ENCODE measurements at places on chromosomes 16 and 17.
A peak's percentile ranks its signal among the peaks of the same experiment; 100 is the strongest.

DNA sequence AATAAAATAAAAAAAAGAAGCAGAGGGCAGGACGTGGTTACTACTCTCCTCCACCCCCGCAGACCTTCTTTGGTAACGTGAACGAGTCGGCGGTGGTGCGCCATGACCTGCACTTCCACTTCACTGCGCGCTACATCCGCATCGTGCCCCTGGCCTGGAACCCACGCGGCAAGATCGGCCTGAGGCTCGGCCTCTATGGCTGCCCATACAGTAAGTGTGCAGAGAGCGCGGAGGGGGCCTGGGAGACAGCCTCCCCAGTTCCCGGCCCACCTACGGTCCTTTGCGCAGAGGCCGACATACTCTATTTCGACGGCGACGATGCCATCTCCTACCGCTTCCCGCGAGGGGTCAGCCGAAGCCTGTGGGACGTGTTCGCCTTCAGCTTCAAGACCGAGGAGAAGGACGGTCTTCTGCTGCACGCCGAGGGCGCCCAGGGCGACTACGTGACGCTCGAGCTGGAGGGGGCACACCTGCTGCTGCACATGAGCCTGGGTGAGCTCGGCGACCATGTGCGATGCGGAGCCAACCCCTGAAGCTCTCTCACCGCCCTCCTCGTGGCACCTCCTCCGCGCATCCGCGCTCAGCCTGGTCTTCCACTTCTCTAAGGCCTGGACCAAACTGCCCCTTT is 2.7 kb downstream of the CNTNAP1 start:
- DNase-seq: no peak

GRCh38 chr17:49471089-49471683 is 23.9 kb upstream of the NGFR start:
- no peak for DNase-seq

DNA sequence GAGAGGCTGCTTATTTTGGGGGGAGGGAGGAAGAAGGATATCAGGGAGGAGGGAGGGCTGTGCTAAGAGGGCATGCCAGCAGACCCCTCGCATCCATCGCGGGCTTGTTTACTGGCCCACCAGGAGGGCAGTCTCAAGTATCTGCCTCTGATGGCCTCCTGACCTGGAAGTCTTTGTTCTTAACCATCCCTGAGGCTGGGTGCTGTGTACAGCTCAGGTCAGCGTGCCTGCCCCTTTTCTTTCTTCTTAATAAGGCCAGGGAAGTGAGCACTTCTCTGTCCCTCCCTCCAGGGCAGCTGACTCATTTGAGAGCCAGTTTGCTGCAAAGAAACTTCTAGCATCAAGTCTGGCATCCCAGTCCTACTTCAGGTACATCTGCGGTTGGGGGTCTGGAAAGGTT is 157.0 kb downstream of the CCDC182 start:
- no peak for DNase-seq

DNA sequence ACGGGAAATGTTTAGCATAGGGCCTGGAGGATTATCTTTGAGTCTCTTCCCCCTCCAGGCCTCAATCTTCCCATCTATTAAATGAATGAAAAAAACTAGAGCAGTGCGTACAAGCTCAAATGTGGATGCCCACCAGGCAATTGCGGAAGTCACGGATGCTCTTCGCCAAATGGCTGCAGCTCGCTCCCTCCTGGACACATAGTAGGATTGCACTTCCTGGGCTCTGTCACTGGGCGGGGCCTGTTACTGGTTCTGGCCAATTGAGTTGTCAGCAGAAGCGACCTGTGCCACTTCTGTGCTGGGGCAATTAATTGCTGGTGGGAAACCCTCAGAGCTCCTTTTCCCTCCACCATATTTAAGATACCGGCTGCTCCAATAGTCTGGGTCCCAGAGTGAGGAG is 168.2 kb upstream of the IRX6 start:
- DNase-seq: no peak

GRCh38 chr16:1769402-1770300 is 1.7 kb downstream of the NME3 start:
- DNase-seq: no peak

GRCh38 chr16:53323924-53324323 is 110.3 kb upstream of the RBL2 start:
- DNase-seq: no peak

GRCh38 chr17:73976676-73977521 is 226.6 kb upstream of the RPL38 start:
- DNase-seq: no peak

DNA sequence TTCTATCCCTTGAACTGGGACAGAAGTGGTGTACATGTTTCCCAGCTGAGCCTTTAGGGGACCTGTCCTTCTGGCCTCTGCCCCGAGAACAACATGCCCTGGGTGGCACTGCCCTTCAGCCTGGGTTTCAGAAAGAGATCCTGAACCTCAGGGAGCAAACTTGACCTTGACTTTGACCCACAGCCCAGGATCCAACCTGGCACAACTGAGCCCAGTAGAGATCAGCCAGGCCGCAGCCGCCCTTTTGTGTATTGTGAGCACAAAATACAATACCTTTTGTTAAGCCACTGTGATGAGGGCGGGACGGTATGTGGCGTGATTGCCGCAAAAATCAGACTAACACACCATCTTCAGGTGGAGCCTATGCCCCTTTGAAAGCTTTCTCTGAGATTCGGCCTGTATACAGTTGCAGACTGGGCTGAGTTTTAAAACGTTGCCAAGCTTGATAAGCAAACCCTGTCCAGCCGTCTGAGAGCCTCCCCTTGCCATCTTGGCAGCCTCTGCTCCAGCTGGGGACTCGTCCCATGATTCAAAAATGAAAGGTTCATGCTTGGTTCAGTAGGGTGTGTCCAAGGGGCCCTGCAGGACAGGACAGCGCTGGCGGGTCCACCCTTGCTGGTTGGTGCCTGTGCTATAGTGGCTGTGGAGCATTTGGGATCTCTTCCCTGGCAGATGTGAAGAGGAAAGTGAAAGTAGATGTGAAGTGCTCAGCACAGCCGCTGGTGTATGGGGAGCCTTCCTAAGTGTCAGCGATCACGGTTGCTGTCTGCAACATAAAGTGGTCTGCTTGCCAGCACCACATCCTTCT is 40.3 kb downstream of the FOXL1 start:
- DNase-seq: no peak

GRCh38 chr16:78957317-78958100 is 643.0 kb downstream of the MAF start:
- DNase-seq: no peak

DNA sequence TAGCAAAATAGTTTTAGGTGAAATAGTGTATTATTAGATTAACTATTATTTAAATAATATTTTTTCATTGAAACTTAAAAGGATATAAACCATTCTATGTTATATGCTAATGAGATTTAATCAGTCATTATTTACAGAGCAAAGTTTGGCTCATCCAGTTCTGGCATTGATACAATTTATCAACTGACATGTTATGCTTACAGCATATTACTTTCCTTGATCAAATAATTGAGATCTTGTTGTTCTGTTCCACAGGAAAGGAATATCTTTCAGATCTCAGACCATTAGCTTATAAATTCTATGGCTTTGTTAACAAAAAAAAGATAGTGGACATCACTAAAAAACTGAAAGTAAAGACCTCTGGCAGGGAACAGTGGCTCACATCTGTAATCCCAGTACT is 403.0 kb downstream of the ZFHX3 start:
- no peak for DNase-seq

DNA sequence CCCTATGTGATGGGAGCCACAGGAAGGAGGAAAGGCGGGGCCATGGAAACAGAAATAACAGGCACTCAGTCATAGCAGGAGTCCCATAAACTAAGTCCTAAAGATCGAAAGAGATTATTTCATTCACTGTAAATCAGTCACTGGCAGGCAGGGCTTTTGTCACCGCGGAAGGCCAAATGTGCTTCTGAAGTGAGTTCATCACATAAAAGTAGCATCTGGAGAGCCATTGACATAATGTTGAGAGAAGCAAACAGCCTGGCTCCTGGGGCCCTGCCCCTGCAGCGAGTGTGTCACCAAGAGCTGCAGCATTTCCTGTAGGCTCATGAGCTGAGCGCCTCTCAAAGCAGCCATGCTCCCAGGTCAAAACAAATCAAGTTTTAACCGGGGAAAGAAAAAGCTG is 476.2 kb downstream of the HAPSTR1 start:
- DNase-seq: no peak

DNA sequence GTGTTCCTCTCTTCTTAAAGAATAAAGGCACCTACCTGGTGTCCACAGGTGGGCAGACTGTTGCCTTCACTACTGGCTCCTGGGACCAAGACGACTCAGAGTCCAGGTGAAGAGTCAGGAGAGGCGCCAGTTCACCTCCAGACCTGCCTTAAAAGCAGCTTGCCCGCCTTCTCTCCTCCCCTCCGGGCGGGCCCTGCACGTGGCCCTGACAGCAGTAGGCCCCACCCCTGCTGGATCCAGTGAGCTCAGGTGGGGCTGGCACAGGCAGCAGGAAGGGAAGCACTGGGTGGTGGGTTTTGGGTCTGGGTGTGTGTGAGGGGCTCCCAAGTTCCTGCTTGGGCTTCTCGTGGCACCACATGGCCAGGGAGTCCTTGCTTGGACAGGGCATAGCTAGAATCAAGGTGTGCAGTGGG is at the start of gene TNS4:
Gene TNS4, minus strand, starts transcription at position 125 of the 413 bp plus-strand sequence. CDS start 5,198 bp downstream, outside the sequence.
- no peak for DNase-seq

DNA sequence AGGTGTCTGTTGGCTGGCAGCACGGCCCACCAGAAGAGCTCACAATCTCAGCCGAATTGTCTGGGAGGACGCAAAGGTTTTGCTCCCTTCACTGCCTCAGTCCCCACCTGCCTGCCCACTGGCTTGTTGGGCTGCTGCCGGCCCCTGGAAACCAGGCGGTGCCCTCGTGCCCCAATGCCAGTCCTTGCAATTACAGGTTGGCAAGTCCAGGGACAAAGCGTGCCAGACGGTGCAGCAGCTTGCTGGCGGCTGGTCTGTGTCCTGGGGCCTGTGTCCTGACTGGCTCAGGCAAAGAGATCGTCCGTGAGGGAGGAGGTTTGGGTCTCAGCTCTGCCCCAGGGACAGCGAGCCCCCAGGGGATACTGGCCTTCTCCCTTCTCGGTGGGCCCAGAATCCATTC is 24.6 kb upstream of the SPNS2 start:
- no peak for DNase-seq

GRCh38 chr16:3509470-3509928 is 8.7 kb downstream of the CLUAP1 start:
- no peak for DNase-seq

DNA sequence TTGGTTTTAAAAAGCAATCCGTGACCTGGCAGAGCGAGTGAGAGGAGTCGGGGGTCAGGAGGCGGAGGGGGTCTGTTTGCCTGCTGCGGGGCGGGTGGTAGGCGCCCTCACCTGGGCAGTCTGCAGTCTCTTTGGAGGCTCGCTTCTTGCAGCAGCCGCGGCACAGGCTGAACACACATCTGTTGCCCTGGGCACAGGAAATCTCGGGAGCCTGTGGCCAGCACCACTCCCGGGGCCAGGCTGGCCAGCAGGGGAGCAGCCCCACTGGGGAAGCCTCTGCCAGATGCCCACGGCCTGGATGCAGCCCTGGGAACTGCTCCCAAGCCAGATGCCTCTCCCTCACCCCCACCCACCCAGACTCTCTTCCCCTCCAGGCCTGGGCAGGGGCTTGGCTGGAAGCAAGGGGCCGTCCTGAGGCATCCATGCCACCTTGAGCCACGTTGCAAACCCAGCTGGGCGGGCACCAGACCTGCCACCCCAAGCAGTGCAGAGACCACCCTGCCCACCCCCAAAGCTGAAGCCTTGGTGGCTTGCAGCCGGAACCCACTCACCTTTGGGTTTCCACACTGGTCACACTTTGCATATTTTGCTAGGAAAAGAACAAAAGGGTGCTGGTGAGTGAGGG is 6.6 kb downstream of the GPS1 start:
- no peak for DNase-seq

- DNase-seq: no peak
Measured at GRCh38 chr16:12588510-12588909, 215.2 kb downstream of the CPPED1 start.

- no peak for DNase-seq
Measured at GRCh38 chr17:49554694-49555494, 20.8 kb upstream of the NXPH3 start.

DNA sequence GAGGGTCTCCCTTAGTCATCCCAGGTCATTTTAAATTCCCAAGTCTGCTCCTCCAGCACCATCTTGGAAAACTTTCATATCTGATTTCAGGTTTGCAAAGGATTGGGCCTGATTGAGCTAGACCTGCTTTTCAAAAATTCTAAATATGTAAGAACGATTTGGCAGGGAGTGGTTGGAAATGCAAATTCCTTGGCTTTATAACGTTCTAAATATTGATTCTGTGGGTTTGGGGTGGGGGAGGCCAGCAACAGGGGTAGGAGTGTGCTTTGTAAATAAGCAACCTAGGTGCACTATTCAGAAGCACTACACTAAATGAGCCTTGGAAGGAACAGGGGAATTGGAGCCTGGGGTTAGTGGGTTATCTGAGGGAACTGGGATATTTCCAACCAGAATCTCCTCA is 47.9 kb downstream of the TMEM114 start:
- no peak for DNase-seq

- no peak for DNase-seq
Measured at GRCh38 chr16:58651965-58652348, 22.3 kb upstream of the CNOT1 start.

DNA sequence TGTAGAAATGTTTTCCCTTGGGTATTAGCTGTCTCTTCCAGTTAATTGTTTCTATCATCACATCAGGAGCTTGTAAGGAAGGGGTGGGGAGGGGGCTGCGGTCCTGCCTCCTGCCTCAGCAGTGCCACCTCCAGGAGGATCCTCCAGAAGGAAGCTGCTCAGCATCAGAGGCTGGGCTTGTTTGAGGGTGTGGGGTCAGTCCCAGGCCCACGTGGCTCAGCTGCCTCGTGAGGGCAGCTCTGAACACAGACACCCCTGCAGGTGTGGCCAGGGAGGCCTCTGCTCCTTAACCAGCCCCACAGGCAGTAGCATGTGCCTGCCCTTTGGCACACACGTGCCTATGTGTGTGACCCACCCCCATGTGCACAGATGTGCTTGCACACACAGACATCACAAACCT is 46.3 kb downstream of the MRM1 start:
- no peak for DNase-seq

- DNase-seq: no peak
Measured at GRCh38 chr17:35074711-35075707, 11.5 kb upstream of the RFFL start.

DNA sequence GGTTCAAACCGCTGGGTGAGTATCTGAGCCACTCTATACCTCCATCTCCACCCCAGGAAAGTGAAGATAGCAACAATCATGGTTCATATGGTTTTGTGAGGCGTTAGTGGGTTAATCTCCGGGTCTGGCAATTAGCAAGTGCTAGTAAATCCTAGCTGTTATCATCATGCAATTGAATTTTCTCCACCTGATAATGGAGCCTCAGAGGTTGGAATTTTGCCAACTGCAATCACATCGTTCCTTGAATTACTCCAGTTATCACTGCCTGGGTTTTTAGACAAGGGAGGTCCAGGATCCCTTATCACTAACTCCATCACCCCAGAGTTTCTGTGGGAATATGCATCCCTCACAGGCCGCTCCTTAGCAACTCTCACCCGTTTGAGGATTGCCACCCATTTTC is 311.5 kb downstream of the RBFOX1 start:
- DNase-seq: peak; percentile 2

GRCh38 chr17:73802314-73802713 is 158.1 kb upstream of the SDK2 start:
- DNase-seq: peak; percentile 52

GRCh38 chr16:84751947-84752346 is 52.1 kb downstream of the USP10 start:
- DNase-seq: no peak

Measured in COR-L47 (cell line).